T-helper 2 cell treated with Interferon-gamma antibody and Interleukin-4, amounts not matched to agents 5 μg/mL and 100 μg/mL, for 36 hours (primary cell): ENCODE measurements at places on chromosomes 1 and 21.

DNA sequence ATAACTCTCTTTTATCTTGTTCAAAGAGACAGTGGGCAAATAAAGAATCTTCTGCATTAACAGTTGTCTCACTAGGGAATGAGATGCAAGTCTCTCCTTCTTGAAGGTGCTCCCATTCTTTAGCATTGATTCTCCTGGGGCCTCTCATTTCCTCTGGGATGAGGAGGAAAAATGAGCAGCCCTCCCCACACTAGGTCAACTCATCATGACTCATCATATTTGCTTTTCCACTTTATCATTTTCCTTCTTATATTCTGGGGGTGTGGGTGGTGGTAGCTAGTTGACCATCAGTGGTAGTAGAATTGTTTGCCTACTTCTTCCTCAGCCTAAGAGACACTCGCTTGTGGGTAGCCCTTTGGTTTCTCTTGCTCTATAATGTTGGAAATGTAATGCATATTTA lies 182.0 kb upstream of the C1orf87 start:
- DNase-seq: no peak

- DNase-seq: peak; percentile 69
Observed at GRCh38 chr1:2044510-2045319, 5.5 kb upstream of the PRKCZ start.

DNA sequence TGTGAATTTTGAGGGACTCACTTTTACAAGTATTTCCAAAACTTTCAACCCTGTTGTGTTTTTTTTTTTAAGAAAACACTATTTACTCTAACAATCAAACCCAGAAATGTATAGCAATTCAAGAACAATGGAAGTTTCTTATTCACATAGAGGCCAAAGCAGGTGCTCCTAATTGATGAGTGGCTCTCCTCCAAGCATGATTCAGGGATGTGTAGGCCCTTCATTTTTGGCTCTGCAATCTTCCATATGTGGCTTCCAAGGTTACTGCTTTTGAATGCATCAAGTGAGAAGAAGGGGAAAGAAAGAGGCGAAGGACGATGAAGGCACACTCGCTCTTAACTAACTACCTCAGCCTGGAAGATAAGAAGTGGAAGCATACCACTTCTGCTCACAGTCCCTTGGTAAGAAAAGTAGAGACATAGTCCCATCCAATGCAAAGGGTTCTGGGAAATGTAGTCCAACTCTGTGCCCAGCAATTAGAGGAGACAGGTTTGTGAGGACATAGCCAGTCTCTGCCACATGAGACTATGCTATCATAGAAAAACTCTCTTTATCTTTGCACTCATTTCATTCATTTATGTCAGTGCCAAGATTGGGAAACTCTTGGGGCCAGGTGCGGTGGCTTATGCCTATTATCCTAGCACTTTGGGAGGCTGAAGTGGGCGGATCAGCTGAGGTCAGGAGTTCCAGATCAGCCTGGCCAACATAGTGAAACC lies 46.0 kb downstream of the OPTC start:
- DNase-seq: no peak

DNA sequence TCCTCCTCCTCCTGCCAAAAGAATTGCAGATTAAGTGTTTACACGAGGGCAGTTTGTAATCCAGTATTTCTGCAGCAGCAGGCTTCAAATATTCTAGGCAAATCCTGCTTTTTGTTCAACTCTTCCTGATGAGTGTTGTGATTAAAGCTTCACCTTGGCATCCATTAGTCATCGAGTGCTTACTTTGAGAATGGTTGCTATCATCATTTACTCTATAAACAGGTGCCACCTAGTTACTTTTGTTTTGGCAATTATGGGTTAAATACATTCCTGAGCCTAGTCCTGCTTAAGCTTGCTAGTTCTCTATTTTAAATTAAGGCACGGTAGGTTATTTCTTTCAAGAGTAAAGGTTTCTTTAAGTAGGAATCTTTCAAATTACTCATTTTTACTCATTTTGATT lies 20.3 kb downstream of the PDC start:
- DNase-seq: no peak

GRCh38 chr1:66764994-66765578 lies 12.8 kb downstream of the DYNLT5 start:
- DNase-seq: no peak

GRCh38 chr1:66246351-66247269 lies 287.3 kb upstream of the SGIP1 start:
- DNase-seq: no peak
